ENCODE measurements at places on chromosomes 4 and X. TPM values are rescaled to one million over a fixed set of nuclear protein-coding genes. Genes with fewer than 3 reads are reported as not detected.

Gene TREX2
- total RNA-seq = 1.4 TPM

Gene NLGN3
- total RNA-seq = 0.10 TPM

Gene ZNF182
- total RNA-seq = 2.2 TPM

Gene FGFRL1
- 22.3 TPM for total RNA-seq

Gene WAS
- 0.39 TPM for total RNA-seq

GRCh38 chrX:150316564-150316963 is 46.6 kb upstream of the MAMLD1 start:
- DNase-seq = no peak

DNA sequence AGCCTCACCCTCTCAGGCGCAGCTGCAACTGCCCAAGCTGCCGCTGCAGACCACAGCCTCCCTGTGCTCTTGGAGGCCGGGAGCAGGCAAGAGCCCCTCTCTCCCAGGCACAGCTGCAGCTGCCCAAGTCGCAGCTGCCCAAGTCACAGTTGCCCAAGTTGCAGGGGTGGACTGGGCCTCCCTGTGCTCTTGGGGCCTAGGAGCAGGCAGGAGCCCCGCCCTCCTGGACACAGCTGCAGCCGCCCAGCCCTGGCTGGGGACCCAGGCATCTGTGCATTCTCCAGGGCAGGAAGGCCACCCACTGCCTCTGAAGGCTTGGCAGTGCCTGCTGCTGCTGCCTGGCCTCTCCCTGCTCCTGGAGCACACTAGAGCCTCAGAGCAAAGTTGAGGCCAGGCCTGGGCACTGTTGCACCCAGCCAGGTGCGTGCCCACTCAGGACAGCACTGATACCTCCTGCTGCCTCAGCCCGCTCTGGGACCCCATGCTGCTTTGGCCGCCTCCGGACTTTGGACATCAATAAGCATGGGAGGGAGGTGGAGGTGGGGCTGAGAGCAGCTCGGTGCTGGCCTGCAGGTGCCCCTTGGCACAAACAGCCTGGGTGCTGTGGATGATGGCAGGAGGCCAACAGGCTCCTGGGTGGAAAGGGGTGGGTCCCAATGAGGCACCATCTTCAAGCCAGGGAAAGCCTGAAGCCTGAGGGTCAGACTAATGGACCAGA is 247.5 kb downstream of the PDGFC start:
- DNase-seq = no peak

DNA sequence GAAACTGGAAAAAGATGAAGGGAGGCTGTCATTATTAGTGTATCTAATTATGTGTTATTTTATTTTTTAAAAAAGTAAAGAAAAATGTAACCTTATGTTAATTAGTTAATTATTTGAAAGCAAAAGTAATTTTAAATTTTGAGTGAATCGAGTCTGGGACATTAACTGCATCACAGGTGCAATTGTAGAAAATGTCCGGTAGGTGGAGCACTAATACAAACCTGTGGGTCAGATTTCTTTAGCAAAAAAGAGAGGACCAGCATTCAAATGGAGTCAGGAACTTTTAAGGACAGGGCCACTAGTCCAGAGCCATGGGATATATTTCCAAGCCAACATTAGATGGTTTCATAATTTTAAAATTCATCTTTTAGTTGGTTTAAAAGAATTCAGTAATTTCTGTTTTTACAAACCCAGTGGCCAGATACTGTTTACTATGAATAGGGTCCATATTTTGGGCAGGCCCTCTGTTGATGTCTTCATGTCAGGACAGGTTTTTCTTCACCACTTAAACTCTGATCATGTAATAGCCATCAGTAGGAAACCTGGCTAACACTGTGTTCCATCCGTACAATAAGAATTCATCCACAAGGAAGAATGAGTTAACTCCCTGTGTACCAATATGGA is 27.2 kb downstream of the BST1 start:
- DNase-seq = no peak

DNA sequence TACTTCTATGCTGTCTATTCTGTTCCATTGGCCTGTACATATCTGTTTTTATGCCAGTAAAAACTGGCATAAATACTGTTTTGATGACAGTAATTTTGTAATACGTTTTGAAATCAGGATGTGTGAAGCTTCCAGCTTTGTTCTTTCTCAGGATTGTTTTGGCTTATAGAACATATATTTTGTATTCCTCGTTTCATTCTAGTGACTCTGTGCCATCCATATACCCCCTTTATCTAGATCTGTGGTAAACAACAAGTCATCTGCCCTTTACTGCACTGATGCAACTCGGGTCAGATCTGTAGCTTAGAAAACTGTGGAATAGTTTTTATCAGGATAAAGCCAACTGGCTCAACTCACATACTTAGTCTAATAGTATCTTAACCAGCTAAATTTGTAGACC is 233.7 kb downstream of the PRDM5 start:
- DNase-seq = no peak

All from glomerular endothelial cell (primary cell).